ENCODE measurements at places on chromosomes 2 and 18. TPM values are rescaled to one million over a fixed set of nuclear protein-coding genes. Genes with fewer than 3 reads are reported as not detected.

The SP140L gene
- total RNA-seq = 5.5 TPM

The TUBB8B gene
- total RNA-seq = not detected

The TOGARAM2 gene
- total RNA-seq = 42.8 TPM

The CD8B2 gene
- total RNA-seq = not detected

The DSG1 gene
- total RNA-seq = 0.89 TPM

The AMER3 gene
- total RNA-seq = not detected

The CDK5R2 gene
- not detected for total RNA-seq

The ASXL3 gene
- total RNA-seq = 3.6 TPM

The CCDC150 gene
- total RNA-seq = 0.97 TPM
